ENCODE measurements at places on chromosomes 4 and X. TPM values are rescaled to one million over a fixed set of nuclear protein-coding genes. Genes with fewer than 3 reads are reported as not detected.

Gene XAGE2
- total RNA-seq = not detected

Gene RBM46
- not detected for total RNA-seq

GRCh38 chr4:103498161-103499070 lies 221.4 kb downstream of the TACR3 start:
- DNase-seq = no peak

GRCh38 chr4:173958445-173958844 lies 325.0 kb downstream of the FBXO8 start:
- DNase-seq = no peak

- DNase-seq = no peak
These were observed 7.2 kb upstream of the ADD1 start for GRCh38 chr4:2836391-2836859.

DNA sequence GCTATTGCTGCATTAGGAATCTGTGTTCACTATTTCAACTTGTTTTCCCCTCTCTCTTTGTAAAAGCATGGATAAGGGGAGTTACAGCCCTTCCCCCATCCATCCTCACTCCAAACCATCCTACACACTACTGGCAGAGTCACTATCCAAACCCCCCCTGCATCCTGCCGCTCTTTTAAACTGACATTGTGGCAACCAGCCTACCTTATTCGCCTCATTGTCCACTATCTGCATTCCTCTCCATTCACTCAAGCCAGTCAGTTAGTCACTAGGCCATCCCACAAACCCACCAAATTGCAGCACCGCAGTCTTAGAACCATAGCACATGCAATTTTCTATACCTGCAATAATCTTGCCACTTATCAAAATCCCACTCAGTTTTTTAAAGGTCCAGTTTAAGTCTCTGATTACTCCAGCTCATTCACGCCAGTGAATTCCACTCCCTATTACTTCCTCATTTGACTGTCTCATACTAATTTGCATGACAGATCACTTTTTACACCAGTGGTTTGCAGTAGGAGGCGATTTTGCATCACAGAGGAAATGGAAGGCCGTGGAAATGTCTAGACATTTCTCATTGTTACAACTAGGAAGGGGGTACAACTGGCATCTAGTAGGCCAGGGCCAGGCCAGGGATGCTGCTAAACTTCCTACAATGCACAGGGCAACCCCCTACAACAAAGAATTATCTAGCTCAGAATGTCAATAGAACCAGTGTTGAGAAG lies 181.8 kb downstream of the HS6ST2 start:
- no peak for DNase-seq

DNA sequence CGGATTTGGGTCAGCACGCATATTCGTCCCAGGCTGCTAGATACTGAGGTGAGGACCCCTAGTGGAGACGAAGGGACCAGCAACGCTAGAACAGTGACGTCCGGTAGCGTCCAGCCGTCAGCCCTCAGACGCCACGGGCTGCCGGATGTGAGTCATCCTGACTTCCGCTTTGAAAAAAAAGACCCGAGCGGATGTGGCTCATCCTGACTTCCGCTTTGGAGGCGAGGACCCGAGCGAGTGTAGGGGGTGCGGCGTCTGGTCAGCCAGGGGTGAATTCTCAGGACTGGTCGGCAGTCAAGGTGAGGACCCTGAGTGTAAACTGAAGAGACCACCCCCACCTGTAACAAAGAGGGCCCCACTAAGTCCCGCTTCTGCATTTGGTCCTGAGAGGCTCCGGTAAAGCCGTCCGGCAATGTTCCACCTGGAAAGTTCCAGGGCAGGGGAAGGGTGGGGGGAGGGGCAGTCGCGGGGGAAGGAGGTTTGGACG lies at the start of gene MAGEB2:
Gene MAGEB2 (plus strand): TSS at position 207 of the 487 bp plus-strand sequence. CDS start 3,018 bp downstream, outside the sequence.
- DNase-seq = no peak
